Posterior vena cava (tissue), 2 donors: ENCODE measurements at places on chromosomes 5 and 9. TPM values are rescaled to one million over a fixed set of nuclear protein-coding genes. Genes with fewer than 3 reads are reported as not detected.

Gene TAF11L5
- not detected for total RNA-seq

Gene KLHL3
- 11.5 TPM for total RNA-seq

Gene FBP1
- 4.7 TPM for total RNA-seq

Gene SNX24
- total RNA-seq: 16.1 TPM

Gene ARHGEF39
- 0.46 TPM for total RNA-seq

Gene EPB41L4A
- total RNA-seq: 23.8 TPM

Gene SPINK5
- total RNA-seq: 0.14 TPM

Gene RXRA
- total RNA-seq: 44.7 TPM

Gene TMEM252
- not detected for total RNA-seq

Gene DOK3
- total RNA-seq: 19.2 TPM

Gene TNC
- total RNA-seq: 1,076 TPM

Gene PCDHA11
- total RNA-seq: 0.14 TPM

Gene SPATA6L
- total RNA-seq: 3.0 TPM

Gene C7
- 563 TPM for total RNA-seq

Gene PPP3R2
- total RNA-seq: not detected

Gene TRIP13
- total RNA-seq: 1.6 TPM

Gene TOMM5
- 55.9 TPM for total RNA-seq

Gene SMIM33
- not detected for total RNA-seq

Gene AMBP
- not detected for total RNA-seq

Gene NDFIP1
- total RNA-seq: 78.5 TPM

Gene ANKRD18B
- not detected for total RNA-seq

Gene ANKDD1B
- not detected for total RNA-seq

Gene OR1Q1
- total RNA-seq: not detected

Gene TGFBR1
- total RNA-seq: 91.6 TPM

Gene CDC20B
- not detected for total RNA-seq

Gene SUSD3
- total RNA-seq: 1.4 TPM

Gene MSH3
- 13.0 TPM for total RNA-seq

Gene CATSPER3
- total RNA-seq: 0.43 TPM

Gene FOXD4
- 0.32 TPM for total RNA-seq

Gene LMX1B
- 1.4 TPM for total RNA-seq
